HFFc6 (cell line): ENCODE measurements at places on chromosomes 3 and 15.

DNA sequence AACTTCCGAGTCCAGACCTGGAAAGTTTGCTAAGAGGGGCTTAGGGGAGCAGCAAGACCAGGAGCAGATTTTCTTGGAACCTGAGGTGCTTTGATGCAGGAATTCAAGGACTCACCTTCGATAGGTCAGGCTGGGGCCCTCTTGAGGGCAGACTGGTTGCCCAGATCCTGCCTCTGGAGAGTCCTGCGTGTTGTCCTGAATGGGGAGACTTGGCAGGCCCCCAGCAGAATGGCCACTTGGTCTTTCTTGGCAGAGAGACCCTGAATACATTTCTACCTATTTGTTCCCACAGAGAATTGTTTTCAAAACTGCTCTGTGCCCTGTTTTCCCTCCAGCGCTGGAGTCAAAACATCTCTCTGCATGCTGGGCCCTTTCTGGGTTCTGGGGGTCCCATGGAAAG lies 4.2 kb downstream of the KLF13 start:
- DNase-seq, result no peak

- no peak for DNase-seq
Measured at GRCh38 chr15:58308742-58309355, 122.9 kb upstream of the LIPC start.

DNA sequence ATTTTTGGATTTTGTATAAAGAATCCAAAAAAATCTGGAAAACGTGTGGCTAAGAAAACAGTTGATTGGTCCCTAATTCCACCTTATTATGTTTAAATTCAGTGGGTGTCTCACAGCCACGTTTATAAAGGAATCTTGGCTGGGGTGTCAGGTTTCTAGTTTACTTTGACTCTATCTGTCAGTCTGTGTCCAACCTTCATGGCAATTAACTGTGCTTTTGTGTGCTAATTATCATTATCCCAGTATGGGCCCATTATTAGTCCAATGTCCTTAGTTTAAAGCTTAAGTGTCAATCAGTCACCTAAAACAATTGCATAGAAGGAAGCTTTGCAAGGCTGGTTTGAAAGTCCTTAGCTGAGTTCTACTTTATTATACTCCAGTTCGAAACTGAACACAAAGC lies 3.7 kb upstream of the CNTN4 start:
- no peak for DNase-seq

DNA sequence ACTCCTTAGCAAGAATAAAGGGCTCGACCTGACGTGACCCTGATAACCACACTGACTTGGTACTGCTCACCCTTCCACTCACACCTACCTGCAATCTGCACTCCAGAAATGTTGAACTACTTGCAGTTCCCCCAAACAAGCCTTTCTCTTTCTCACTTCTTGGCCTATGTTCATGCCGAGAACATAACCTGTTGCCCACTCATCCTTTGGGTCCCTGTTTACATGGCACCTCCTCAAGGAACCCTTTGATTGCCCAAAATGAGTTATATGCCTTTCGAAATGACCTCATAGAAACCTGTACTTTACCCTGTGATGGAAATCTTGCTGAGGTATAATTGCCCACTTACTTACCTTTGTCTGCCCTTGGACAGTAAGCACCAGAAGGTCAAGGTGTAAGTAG lies 96.2 kb downstream of the TMCO5A start:
- DNase-seq, result no peak

DNA sequence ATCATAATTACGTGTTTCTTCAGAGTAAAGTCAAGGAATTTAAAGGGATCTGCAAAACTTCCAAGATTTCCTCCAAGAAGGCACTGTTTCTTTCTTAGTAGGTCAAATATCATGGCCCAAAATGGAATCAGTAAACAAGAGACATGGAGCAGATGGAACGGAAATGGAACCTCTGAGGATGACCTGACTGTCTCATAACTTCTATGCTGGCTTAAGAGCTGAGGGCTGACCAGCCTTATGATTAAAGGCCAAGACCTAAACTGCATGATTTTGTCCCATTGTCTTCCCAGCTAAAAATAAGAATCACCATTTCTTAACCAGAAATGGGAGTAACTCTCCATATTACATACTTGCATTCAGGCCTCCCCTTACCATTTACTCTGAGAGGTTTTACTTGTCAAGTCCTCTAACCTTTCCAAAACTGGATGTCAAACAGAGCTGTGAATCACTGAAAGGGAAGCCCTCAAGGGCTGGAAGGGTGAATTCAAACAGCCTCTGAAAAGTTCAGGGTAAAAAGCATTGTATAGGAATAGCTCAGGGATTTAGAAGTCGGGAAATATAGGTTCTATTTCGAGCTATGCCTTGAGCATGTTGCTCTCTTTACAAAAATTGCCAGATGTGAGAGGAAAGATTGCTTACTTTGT lies 103.7 kb downstream of the MEIS2 start:
- DNase-seq, result no peak
